ENCODE measurements at places on chromosomes 4 and X. TPM values are rescaled to one million over a fixed set of nuclear protein-coding genes. Genes with fewer than 3 reads are reported as not detected.

Gene DHRSX
- total RNA-seq, result 14.8 TPM

Gene RHOXF1
- total RNA-seq, result not detected

GRCh38 chr4:53490965-53491622 lies 100.2 kb downstream of the LNX1 start:
- peak; percentile 60 for DNase-seq

DNA sequence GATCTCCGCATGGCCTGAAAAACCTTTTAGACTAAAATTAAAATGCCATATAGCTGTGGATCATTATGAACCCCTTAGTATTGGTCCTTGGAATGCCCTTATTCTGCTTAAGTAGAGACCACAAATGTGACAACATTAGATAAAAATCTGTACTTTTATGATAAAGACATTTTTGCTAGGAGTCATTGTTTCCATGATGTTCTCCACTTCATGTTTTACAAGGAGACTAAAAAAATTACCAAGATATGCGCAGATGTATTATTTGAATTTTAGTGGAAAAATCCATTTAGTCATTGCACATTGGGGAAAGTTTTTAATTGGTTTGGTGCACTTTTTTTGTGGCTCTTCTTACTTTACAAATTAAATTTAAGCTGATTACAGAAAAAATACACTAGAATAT lies 85.1 kb upstream of the HPRT1 start:
- peak; percentile 2 for DNase-seq

Gene TBC1D9
- total RNA-seq, result 8.4 TPM

Gene AKAP14
- not detected for total RNA-seq

DNA sequence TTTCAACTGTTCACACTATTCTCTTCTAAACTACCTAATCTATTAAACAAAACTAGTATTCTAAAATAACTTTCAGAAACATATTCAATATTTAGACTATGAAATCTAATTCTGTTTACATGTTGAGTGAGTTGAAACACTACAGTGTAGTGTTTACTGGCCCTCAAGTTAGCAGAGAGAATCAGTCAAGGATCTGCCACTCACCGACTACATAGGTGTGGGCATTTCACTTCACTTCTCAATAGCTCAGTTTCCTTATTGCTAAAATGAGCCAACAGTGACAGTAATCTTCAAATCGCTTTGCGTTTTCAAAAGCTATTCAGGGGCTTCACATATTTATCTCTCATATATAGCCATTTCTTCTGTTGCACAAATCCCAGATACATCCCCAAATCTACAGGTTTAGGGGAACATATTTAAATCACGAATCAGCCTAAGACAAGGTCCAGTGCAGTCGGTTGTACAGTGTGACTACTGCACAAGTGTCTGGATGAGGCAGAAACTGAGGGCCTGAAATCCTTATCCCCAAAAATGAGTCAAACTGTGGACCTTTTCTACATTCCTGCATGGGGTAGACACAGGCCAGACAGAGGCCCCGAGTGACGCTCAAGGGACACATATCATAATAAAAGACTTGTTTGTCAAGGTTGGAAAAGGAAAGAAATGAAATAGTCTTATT lies 129.8 kb downstream of the PPP3CA start:
- no peak for DNase-seq

DNA sequence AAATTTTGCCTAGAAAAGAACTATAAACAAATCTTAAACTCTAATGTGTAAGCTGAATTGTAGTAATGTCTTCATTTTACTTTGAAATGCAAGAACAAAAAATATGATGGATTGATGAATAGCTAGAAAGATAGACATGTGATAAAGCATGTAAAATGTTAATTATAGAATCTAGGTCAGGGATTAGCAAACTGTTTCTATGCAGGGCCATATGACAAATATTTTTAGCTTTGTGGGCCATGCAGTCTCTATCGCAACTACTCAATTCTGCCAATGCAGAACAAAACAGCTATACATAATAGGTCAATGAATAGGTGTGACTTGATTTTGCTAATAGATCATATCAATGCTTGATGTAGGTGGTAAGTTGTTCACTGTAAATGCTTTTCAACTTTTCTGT lies 75.3 kb downstream of the TBCK start:
- no peak for DNase-seq

Gene TEC
- 3.2 TPM for total RNA-seq

GRCh38 chrX:15873566-15873965 lies 19.0 kb upstream of the AP1S2 start:
- no peak for DNase-seq

Gene NAA11
- total RNA-seq, result not detected

Gene UNC5C
- total RNA-seq, result not detected

GRCh38 chr4:158159054-158159717 lies 13.6 kb downstream of the GASK1B start:
- no peak for DNase-seq

Gene TLL1
- not detected for total RNA-seq

DNA sequence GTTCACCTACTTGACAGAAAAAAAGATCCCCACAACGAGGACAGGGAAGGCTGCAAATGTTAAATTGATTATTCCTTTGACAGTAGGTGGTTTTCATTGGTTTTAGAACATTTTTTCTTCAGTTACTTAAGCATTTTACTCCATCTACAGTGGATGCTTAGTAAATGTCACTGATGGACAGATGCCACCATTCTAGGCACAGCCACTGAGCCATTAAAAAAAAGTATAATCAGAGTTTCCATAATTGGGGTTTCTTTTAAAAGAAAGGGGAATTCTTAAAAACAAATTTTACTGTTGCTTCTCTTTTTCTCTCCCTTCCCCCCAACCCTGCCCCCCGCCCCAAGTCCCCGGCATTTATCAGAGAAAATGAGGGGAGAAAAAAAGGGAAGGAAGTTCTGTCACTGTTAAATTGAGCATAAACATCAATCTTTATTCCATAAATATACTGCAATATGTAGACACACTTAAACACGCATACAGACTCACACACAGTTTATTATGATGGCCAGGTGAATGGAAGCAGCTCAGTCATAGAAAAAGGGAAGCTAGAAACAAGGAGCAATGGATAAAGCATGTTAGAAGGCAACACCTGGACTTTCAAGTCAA lies 79.7 kb upstream of the PRPS2 start:
- DNase-seq, result no peak

Gene SPANXA1
- total RNA-seq, result not detected

DNA sequence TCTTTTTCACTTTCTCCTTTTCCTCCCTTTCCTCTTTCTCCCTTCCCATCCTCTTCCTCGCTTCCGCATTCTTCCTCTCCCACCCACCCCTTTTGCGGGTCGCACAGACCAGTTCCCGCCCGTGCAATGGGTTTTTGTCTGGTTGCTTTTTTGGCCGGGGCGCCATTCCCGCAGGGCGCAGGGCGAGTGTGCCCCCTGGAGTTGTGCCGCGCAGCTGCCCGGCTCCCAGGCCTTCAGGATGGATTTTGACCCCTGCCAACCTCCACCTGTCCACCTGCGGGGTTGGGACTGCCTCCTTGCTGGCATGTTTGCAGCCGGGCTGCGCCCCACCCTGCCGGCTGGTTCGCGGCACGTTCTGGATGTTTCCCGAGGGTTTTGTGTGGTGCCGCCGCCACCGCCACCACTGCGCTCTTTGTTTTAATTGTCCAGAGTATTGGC lies 578 bp upstream of the SEL1L3 start:
- DNase-seq, result peak; percentile 79

GRCh38 chrX:107818900-107819521 lies 6.7 kb upstream of the MID2 start:
- DNase-seq, result no peak

GRCh38 chr4:141074098-141074878 lies 59.0 kb downstream of the RNF150 start:
- no peak for DNase-seq

Gene TCEAL7
- total RNA-seq, result not detected

Gene PCDH10
- total RNA-seq, result not detected

DNA sequence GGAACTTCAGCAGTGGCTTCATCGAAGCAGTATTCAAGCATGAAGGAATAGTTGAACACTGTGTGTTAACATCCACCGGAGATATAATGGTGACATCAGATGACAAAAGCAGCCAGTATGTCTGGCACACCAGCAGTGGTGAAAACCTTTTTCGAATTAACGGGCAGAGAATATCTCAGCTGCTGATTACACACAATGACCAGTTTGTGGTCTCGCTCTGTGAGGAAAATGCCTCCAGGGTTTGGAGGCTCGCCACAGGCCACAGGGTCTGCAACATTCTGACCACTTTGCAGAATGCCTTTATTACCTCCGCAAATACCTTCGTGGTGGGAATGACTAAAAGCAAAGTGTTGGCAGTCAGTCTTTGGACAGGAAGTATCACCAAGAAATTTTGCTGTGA lies 201.5 kb downstream of the NWD2 start:
- no peak for DNase-seq

DNA sequence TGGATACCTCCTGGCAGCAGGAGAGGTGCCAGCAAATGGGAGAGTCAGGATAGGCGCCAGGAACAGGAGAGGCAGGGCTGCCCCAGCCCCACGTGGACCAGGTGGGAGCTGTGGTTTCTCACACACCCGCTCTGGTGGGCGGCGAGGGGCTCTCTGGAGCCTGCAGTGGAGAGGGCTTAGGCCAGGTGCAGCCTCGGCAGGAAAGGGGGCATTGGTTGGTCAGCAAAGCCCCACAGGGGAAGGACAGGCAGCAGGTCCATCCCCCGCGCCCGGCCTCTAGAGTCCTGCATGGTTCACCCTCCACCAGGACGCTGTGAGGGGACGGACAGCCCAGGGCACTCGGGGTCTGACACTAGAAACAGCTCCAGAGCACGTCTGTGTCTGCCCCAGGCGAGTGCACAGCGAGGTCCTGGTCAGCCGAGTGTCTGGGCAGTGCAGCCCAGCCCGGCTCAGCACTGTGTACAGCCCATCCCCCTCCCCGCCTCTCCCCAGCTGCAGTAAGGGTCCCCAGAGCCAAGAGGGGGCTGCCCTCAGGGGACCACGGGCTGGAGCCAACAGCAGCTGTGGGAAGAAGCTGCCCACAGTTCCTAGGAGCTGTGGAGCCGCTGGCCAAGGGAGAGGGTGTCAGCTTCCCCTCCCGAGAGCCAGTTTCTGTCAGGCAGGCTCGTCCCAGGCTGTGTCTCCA lies 8.2 kb downstream of the ATP5ME start:
- DNase-seq, result no peak

- no peak for DNase-seq
These were observed 494 bp downstream of the SPOCK3 start for GRCh38 chr4:167233685-167234315.

Gene MAMLD1
- 0.15 TPM for total RNA-seq

- DNase-seq, result peak; percentile 28
These were observed 29.7 kb downstream of the ADD1 start for GRCh38 chr4:2873329-2873728.

DNA sequence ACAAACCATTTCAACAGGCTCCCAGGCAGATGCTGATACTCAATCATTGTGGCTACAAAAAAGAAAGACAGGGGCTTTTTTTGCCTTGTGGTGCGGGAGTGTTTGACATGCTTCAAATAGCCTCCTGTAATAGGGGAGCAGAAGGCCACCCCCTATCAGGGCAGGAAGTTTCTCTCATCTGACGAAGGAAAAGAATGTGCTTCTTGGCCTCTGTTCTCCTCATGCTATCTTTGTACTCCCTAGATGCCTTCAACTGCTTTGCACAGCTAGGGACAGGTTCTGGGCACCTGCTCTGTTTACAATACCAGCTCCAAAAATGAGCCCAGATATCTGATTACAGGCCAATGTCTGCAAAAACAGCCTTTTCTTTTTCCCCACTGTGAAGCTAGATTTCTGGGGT lies 391.1 kb downstream of the STIM2 start:
- DNase-seq, result no peak

- DNase-seq, result no peak
These were observed 67.6 kb upstream of the FREM3 start for GRCh38 chr4:143768007-143768591.

Gene NUDT10
- not detected for total RNA-seq

Gene FABP2
- not detected for total RNA-seq

GRCh38 chrX:6228720-6229119 lies at the start of gene NLGN4X:
TSS of gene NLGN4X (minus strand) at chrX:6228867. CDS start at chrX:6151466, 77,401 bp downstream.
- DNase-seq, result no peak

DNA sequence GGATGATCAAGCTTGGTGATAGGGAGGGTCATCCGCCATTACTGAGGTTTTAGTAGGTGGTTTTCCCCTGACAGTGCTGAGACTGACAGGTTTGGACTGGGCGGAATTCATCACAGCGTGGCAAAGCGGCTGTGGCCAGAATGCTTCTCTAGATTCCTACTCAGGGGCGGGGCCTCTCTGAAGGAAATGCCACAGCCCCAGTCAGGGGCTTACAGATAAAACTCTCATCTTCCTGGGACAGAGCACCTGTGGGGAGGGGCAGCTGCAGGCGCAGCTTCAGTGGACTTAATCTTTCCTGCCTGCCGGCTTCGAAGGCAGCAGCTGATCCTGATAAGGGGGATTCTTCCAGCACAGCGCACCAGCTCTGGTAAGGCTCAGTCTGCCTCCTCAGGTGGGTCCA lies 316.7 kb downstream of the RPA4 start:
- no peak for DNase-seq

Gene MEPE
- not detected for total RNA-seq

- no peak for DNase-seq
These were observed 300.1 kb upstream of the TRAM1L1 start for GRCh38 chr4:117385526-117385925.

GRCh38 chr4:104975617-104976016 lies 171.1 kb upstream of the TET2 start:
- DNase-seq, result no peak

Gene MTM1
- total RNA-seq, result 3.2 TPM

DNA sequence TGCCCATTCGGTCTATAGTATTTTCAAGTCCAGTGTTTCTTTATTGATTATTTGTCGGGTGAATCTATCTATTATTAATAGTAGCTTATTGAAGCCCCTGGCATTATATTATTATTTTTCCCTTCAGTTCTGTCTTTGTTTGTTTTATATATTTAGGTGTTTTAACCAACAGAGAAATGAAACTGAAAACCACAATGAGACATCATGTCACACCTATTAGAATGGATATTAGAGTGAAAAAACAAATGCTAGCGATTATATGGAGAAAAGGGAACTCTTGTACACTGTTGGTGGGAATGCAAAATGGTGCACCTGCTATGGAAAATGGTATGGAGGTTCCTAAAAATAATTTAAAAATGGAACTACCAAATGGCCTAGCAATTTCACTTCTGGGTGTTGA lies 272.5 kb downstream of the ADAM29 start:
- DNase-seq, result no peak

GRCh38 chr4:126451237-126451873 lies 1136.6 kb downstream of the FAT4 start:
- DNase-seq, result no peak

Gene PSAPL1
- total RNA-seq, result not detected

GRCh38 chr4:53619431-53619830 lies 28.1 kb upstream of the LNX1 start:
- no peak for DNase-seq

Gene PHOX2B
- total RNA-seq, result not detected

GRCh38 chr4:2930758-2931511 lies 32.3 kb downstream of the NOP14 start:
- DNase-seq, result peak; percentile 16
